ENCODE measurements at places on chromosomes 3 and 15.

DNA sequence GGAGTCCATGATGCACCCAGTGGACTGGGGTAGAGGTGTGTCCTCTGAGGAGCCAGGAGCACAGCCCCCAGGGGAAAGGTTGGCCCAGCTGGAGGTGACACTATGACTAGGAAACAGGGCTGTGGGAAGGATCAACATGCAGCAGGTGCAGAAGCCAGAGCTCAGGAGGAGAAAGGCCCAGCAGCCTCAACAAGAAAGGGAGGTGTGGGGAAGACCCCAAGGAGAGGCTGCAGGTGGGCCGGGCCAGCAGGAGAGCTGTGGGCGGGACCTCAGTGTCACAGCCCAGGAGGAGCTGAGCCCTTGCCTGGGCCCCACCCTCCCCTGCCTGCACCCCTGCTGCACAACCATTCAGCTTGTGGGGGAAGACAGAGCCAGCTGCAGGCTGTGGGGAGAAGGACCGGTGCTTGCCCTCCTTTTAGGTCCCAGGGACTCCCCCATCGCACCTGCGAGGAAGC lies 18.4 kb upstream of the KLF13 start:
- no peak for DNase-seq
- no peak overlapping the region for H3K27ac ChIP-seq
- H3K4me1 ChIP-seq: no peaks in the 10 kb centered on the region
- no peaks in the 10 kb centered on the region for H3K36me3 ChIP-seq

DNA sequence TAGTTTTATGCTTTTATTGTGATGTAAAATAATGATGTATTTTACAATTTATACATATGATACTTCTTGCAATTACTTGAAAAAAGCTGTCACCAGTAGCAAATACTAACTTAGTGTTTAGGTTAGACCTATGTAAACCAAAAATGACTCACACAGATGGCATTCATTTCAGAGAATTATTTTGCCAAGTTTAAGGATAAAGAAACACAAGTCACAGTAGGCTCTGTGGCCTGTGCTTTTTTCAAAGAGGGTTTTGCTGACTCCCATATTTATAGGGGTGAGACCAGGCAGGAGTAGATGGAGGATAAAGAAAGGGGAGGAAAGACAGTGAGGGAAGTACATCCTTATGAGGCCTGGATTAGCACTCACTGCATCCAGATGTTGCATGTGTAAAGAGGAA lies 356.6 kb upstream of the NPAP1 start:
- H3K27ac ChIP-seq: no peak overlapping the region
- no peak for DNase-seq
- H3K4me1 ChIP-seq: no peaks in the 10 kb centered on the region
- no peaks in the 10 kb centered on the region for H3K36me3 ChIP-seq

DNA sequence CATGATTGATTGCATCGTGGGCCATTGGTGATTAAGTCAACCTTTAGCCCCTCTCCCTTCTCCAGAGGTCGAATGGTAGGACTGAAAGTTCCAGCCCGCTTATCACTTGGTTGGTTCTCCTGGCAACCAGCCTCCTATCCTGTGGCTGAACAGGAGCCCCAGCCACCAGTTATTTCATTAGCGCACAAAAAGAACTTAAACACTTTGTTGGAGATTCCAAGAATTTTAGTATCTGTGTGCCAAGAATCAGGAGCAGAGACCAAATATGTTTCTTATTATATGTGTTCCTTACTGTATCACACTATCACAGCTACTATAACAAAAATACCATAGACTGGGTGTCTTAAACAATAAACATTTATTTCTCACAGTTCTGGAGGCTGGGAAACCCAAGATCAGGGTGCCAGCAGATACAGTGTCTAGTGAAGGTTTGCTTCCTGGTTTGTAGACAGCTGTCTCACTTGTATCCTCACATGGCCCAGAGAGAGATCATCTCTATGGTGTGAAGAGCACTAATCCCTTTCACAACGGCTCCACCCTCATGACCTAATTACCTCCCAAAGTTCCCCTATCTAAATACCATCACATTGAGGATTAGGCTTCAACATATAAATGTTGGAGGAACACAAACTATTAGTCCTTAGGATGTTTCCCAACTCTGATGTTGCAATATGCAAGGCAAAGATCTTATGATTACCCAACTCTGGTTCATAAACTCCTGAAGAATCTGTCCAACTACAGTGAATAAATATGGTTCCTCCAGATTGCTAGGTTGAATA lies 30.5 kb upstream of the APH1B start:
- H3K4me1 ChIP-seq: no peaks in the 10 kb centered on the region
- no peaks in the 10 kb centered on the region for H3K36me3 ChIP-seq
- no peak for DNase-seq
- no peak overlapping the region for H3K4me3 ChIP-seq
- H3K27me3 ChIP-seq: no peaks in the 10 kb centered on the region

DNA sequence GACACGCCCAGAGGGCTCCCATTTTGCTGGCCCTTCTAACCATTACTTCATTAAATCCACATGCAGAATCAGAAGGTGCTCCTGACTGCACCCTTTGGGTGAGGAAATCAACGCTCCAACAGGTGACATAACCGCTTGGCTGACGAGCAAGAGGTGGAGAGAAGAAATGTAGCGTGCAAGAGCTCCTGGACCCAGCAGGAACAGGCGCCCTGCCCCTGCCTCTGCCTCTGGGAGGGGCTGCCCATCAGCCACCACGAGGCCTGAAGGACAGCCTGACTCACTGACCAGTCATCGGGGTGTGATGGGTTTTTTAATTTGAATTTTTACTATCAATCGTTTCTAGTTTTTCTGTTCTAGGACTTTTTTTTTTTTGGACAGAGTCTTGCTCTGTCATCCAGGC lies 218.2 kb downstream of the ADAMTS17 start:
- no peak for DNase-seq
- no peaks in the 10 kb centered on the region for H3K27me3 ChIP-seq
- no peak overlapping the region for H3K4me3 ChIP-seq
- no peak overlapping the region for H3K27ac ChIP-seq

DNA sequence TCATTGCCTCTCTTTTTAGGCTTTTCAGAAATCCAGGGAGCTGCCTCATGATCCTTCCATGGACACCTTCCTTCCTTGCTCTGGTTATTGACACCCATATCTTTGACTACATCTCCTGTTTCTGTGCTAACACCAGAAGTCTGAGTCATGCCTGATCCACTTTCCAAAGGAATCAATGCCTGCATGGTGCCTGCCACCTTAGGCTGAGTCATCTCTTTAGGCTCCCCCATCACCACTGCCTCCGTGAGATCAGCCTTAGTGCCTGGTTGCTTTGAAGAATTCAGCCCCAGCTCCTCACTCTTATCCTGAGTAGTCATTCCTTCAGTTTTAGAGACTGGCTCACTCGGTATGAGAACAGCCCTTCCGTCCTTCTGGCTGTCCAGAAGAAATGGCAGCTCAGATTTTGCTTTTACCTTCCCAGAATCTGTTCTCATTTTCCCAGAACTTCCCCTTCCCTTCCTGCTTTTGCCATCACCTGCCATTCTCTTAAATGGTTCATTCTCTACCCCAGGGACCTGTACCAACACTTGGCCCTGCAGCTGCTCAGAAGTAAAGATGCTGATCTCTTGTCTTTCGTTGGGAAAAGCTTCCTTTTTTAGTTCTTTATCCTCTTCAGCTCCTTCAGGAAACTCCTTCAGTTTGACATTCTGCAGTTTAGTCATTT lies 105.3 kb downstream of the MAP4 start:
- no peak overlapping the region for H3K4me3 ChIP-seq
- no peaks in the 10 kb centered on the region for H3K27me3 ChIP-seq
- no peaks in the 10 kb centered on the region for H3K4me1 ChIP-seq
- H3K36me3 ChIP-seq: peaks cover 3% of the 10 kb centered on the region
- DNase-seq: no peak

DNA sequence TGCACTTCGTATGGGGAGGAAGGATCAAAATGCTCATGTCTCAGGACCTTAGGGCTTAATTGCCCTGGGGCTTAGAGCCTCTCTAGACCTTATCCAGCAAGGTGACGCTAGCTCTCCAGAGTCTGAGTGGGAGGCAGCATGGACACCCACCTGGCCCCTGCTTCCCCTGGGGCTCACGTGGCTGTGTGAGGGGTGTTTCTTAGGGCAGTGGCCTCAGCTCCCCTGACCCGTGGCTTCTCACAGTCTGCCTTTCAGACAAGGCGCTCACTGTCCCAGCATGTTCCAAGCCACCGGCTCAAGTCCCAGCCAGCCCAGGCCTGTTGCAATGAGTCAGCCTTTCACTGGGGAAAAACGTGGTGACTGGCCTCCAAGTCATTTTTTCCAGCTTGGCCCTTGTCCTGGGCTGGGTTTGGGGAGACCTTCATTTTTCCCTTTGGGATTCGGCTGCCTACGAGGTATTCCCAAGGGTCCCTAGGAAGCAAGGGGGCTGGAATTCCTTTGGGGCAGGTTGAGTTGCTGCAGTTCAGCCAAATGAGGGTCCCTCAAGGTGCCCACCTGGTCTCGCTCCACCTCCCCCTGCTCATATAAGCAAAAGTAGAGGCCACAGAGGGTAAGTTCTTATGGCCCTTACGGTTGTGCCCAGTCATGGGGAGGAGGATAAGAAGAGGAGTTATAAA lies 15.7 kb downstream of the BHLHE40 start:
- H3K27ac ChIP-seq: no peak overlapping the region
- H3K4me1 ChIP-seq: no peaks in the 10 kb centered on the region
- no peak overlapping the region for H3K4me3 ChIP-seq
- no peaks in the 10 kb centered on the region for H3K36me3 ChIP-seq
- DNase-seq: no peak
- no peaks in the 10 kb centered on the region for H3K27me3 ChIP-seq

DNA sequence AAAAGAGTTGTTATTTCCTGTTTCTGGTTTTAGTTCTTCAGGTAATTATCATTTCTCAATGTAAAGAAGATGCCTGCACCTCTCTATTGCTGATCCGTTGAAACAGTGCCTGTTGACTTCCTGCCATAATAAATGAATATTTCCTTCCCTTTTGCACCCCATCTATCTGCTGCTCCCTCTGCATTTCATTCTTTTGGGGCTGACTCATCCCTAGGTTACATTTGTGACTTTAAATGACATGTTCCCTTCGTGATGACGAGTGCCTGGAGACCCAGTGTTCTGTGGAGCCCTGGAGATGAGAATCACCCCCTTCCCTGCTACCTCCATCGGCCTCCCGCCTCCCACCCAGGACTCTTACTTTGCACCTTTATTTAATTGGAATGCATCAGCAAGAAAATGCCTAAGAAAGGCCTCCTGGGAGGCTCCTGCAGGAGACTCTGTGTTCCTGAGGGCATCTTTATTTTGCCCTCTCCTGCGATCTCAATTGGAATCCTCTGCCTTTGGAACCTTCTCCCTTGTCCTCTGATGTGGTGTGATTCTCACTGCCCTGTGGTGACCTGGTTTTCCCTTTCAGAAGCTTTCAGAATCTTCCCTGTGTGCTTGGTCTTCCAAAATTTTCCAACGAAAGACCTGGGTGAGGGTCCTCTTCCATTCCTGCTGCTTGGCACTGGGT lies 13.7 kb downstream of the LRRK1 start:
- peaks cover 35% of the 10 kb centered on the region for H3K4me1 ChIP-seq
- H3K36me3 ChIP-seq: 0 out of 2 replicates have a peak, but pooled peaks cover 3% of the 10 kb centered on the region
- no peak overlapping the region for H3K4me3 ChIP-seq
- no peak overlapping the region for H3K27ac ChIP-seq
- no peaks in the 10 kb centered on the region for H3K27me3 ChIP-seq
- no peak for DNase-seq

GRCh38 chr3:189267981-189268613 lies 96.3 kb downstream of the TPRG1 start:
- no peak overlapping the region for H3K27ac ChIP-seq
- DNase-seq: no peak
- no peaks in the 10 kb centered on the region for H3K4me1 ChIP-seq
- no peaks in the 10 kb centered on the region for H3K36me3 ChIP-seq
- no peak overlapping the region for H3K4me3 ChIP-seq

- H3K4me3 ChIP-seq: no peak overlapping the region
- H3K36me3 ChIP-seq: no peaks in the 10 kb centered on the region
- no peak overlapping the region for H3K27ac ChIP-seq
- H3K4me1 ChIP-seq: no peaks in the 10 kb centered on the region
- DNase-seq: no peak
- H3K27me3 ChIP-seq: 0 out of 2 replicates have a peak, but pooled peaks cover 7% of the 10 kb centered on the region
Measured at GRCh38 chr15:65307978-65308377, 3.5 kb downstream of the RNU5B-1 start.

GRCh38 chr3:22414239-22414638 lies 663.2 kb upstream of the ZNF385D start:
- no peak overlapping the region for H3K27ac ChIP-seq
- no peaks in the 10 kb centered on the region for H3K27me3 ChIP-seq
- no peak overlapping the region for H3K4me3 ChIP-seq
- H3K4me1 ChIP-seq: no peaks in the 10 kb centered on the region
- DNase-seq: no peak

DNA sequence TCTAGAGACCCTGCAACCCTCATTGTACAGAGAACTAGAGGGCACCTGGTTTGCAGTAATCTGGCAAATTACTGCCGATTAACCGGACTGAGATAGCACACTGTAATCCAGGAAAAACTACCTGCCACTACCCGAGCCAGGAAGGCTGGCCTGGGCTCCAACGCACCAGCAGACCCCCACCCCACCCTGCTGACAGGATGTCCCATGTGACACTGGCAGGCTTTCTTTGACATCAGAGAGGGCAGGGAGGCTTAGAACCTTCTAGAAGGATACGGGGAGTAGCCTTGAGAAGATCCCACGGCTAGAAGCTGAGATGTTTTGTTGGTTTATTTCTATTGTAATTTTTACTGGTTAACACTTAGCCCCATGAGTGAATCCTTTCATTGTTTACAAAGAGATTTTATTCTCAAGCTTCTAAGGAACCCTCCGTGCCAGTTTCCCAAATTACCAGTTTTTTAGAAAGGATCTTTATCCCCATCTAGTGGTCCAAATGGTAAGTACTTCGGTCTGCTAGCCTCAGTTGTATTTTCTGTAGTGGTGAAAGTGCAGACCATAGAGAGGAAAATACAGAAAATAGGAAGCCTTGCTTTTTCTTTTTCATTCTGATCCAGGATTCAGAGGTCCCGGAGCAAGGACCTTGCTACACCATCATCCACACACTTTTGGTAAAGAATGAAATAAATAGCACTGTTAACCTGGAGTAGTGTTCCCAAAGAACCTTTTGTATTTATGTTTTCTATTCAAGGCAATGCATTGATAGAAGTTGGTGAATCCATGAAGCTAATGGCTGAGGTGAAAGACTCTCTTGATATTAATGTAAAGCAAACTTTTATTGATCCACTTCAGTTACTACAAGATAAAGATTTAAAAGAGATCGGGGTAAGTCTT lies 81.9 kb upstream of the ADAMTSL3 start:
- H3K27me3 ChIP-seq: no peaks in the 10 kb centered on the region
- peak; percentile 26 for DNase-seq
- no peaks in the 10 kb centered on the region for H3K4me1 ChIP-seq
- no peak overlapping the region for H3K4me3 ChIP-seq
- no peak overlapping the region for H3K27ac ChIP-seq

DNA sequence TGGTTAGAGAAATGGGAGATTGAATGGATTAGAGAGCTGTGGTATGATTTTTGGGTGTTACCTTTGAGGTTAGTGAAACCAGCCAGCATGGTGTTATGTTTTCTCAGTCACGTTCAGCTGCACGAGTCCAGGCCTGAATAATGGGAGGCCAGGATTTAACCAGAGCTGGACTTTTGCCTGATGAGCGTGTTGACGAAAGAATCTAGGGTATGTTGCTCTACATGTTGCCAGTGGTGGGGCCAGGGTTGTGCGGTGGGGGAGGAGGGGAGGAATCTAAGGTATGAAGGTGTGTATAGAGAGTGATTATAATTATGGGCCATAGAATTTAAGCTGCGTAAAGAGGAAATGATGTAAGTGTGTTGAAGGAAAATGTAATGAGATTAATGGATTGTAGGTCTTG lies 22.8 kb downstream of the MINDY2 start:
- no peak overlapping the region for H3K27ac ChIP-seq
- no peaks in the 10 kb centered on the region for H3K36me3 ChIP-seq
- no peaks in the 10 kb centered on the region for H3K4me1 ChIP-seq

- peaks cover 50% of the 10 kb centered on the region for H3K4me1 ChIP-seq
- DNase-seq: no peak
- H3K36me3 ChIP-seq: 0 out of 2 replicates have a peak, but pooled peaks cover 3% of the 10 kb centered on the region
Measured at GRCh38 chr15:78055919-78056713, 21.4 kb downstream of the TBC1D2B start.

All from MM.1S (cell line).